ENCODE measurements at places on chromosomes 2 and 18.

DNA sequence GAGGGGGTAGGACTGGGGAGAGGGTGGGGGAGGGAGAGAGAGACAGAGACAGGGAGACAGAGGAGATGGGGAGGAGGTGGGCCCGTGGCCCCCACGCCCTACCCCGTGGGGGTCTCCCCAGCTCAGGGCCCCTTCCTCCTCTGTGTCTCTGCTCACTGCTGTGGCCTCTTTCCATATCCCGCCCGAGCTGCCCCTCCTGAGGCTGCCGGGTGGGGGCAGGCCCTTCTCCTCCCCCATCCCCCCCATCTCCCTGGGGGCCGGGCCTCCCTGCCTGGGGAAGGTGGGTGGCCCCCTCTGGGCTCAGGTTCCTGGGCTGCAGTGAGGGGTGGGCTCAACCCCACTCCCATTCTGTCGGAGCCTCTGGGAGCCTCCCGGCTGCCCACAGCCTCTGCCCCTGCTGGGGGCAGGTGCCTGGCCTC lies 332 bp upstream of the PDCD1 start:
- no peak for DNase-seq

GRCh38 chr2:71545572-71546274 lies 92.4 kb downstream of the DYSF start:
- peak; percentile 14 for DNase-seq

DNA sequence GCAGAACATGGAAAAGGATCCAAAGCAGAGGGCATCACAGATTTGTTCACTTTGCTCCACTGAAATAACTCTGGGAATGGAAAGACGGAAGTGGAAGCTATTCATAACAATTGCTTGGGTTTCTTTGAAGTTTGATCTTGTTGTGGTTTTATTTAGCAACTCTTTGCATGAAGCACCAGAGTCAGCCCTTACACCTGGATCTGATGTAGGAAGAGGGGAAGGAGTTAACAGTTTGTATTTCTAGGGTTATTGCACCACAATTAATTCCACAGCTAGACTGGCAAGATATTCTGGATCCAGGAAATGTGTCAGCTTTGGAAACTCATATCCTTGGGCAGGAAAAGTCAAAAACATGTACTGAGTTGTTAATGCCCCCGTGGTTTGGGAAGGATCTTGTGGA lies 1143.4 kb downstream of the CNTNAP5 start:
- no peak for DNase-seq

DNA sequence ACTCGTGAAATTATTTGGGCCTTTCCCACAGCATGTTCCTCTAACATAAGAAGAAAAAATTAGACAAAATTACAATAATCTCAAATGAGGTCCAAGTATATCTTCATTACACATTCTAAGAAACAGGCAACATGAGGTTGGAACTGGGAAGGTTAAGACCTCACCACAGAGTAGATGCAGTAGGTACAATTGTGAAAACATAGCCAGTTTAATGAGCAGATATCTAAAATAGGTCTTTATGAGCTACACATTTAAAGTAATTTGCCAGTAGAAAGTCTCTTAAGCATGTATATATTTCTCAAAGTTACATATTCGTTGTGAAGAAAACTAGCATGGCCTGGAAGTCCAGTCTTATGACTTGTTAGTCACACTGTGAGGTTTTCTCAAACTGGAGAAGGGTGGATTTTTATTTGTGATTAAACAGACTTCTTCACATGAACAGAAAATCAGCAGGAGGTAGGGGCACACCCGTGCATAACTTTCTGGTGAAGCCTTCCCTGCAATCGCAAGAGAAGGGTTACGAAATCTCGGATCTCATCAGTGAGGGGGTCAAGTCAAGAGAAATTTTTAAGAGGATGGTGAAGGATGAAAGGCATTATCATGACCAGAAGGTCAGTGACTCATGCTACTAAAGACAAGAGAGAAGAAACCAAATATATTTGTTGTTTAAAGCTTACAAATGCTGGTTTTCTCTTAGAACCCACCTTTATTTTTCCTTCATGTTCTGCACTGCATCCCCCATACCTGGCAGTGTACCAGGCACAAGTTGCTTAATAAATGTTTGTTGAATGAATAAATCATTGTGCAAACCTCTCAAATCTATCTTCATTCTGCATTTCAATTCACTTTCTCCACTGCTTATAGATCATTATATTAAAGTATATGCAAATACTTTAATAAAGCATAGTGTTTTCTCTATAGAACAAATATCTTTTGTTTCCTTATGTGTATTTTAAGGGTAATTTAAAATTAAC lies 5.1 kb upstream of the RAB27B start:
- no peak for DNase-seq

- DNase-seq = peak; percentile 49
These were observed 239.6 kb downstream of the MREG start for GRCh38 chr2:215773728-215774127.

DNA sequence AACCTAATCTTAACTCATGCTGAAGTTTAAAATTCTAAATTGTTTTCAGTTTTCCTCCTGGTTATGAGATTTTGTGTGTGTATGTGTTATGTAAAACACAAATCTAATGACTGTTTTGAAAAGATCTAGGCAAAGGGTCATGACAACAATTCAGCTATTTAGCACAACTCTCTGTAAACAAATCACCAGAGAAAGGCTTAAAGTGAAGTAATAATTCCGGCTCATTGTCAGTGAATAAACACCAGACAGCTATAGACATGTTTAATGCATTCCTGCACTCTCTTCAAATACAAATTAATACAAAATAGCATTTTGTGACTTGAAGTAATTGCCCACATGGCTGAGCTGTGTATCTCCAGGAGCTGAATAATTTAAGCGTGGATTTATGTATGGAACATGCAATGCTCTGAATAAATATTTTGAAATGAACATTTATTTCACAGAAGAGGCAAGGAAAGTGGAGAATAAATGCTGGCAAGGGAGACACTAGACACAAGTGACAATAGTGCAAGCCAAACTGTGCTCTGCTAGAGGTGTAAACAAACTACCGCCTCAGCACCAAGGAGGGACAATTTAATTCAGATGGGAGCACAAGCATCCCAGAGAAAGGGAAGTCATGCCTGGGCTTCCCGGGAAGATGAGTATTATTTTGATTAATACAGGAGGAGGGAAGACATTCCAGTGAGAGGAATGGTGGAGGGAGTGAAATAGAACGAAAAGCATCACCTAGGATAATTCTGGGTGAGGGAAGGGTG lies 133.6 kb upstream of the XPO1 start:
- no peak for DNase-seq

DNA sequence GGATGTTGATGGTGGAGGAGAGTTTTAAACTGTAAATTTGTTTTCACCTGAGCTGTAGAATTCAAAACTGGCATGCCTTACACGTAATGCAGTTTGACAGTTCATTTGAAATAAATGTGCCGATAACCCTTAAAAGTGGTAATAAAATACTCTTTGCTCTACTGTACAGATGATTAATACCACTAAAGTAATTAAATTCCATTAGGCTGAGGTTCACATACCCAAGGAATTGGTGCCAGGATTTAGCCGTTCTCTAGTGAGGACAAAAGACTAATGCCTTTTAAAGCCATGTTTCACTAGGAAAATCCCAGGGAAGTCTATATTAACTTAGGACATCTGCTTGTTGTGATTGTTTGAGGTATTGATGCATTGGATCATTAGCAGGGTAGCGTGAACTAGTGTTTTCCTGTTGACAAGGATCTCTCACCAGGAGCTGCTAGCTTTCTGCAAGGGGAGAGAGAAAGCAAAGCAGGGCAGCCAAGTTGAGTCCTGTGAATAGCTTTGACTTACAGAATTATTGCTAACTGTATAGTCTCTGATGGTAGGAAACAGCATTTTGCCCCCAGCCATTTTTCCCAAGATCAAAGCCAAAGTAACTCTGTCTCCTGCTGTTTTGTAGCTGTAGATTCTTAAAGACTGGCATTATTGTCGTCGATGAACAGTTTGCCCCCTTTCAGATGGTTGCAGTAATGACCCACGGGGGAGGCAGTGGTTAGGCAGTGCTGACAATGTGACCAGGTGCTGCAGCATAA lies 280.9 kb upstream of the FANCL start:
- no peak for DNase-seq
